AG10803 (cell line): ENCODE measurements at places on chromosomes 16 and 17.

DNA sequence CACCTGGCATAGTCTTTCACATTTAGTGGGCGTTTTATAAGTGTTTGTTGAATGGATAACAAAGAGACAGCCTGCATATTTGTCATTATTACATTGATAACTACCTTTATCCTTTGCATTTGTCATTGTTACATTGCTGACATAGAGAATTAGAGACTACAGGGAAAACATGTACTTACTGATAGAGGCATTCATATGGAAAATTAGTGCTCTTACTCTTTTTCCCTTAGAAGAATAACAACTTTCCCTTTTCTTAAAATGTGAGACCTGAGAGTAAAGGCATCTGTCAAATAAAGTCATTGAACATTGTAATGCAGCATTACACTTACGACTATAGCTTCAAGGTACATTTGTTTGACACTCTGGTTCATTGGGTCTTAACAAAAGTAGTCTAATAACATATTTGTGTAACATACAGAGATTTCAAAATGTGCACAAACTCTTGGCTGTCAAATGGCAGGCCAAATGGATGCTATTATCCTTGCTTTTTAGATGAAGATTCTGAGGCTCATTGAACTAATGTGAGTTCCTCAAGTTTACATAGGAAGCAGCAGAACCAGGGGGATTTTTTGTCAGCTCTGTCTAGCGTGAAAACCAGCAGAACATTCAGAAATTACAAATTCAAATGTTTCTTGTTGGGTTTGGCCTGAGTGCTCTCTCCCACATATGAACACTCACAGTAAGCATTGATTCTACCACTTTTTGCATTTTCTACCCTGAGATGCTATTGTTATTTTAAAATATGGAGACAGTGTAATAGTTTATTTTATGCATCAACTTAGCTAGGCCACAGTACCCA lies 28.5 kb downstream of the SMIM36 start:
- no peak for DNase-seq

DNA sequence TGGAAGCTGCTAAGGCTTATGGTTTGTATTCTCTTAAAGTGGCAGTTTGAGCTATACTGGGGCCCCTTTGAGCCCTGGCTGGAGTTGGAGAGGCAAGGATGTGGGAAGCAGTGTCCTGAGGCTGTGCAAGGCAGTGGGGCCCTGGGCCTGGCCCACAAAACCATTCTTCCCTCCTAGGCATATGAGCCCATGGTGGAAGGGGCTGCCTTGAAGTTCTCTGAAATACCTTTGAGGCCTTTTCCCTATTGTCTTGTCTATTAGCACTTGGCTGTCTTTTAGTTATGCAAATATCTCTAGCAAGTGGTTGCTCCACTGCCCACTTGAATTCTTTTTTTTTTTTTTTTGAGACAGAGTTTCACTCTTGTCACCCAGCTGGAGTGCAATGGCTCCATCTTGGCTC lies 119.2 kb downstream of the PCTP start:
- no peak for DNase-seq

DNA sequence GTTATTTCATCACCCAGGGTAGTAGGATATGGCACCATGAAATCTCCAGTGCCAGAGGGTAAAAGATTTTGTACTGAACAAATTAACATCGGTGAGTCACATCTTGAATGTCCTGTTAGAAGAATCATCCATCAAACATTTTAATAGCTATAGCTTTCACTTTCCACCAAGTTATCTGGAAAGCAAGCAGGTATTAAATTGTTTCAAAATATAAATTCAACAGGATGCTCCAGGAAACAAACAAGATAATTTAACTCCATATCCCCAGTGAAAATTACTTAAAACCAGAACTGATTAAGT lies 2.4 kb downstream of the VEZF1 start:
- DNase-seq: peak; percentile 58

GRCh38 chr17:37774504-37774903 lies 29.6 kb upstream of the HNF1B start:
- no peak for DNase-seq

GRCh38 chr16:61671161-61671560 lies 365.1 kb downstream of the CDH8 start:
- DNase-seq: no peak

DNA sequence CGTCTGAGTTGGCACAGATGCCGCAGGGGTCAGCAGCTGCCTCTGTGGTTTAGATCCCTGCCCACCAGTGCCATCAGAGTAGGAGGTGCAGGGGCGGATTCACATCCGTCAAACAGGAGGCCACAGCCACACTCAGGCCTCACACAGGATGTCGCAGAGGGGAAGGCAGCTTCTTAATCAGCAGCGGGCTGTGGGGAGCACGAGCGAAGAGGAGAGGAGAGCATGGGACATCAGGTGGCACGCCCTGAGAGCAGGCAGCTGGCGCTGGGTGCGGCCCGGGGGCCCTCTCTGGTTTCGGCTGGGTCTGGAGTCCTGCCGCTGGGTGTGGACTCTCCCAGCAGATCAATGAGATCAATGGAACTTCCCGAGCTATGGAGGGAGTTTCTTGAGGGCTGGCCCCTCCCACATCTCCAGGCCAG lies 9.6 kb downstream of the LLGL2 start:
- no peak for DNase-seq
